Hepatocyte (in vitro differentiated cells): ENCODE measurements at places on chromosomes 16 and 17.
A peak's percentile ranks its signal among the peaks of the same experiment; 100 is the strongest.

- H3K36me3 ChIP-seq = no peaks in the 10 kb centered on the region
- no peak overlapping the region for H3K27ac ChIP-seq
- peak overlapping the region; percentile 64 for H3K4me3 ChIP-seq
- DNase-seq = no peak
- H3K27me3 ChIP-seq = no peaks in the 10 kb centered on the region
Measured at GRCh38 chr16:85169333-85170065, 57.2 kb upstream of the CIBAR2 start.

GRCh38 chr17:39164675-39165143, 1.3 kb downstream of the ARL5C start:
- no peak overlapping the region for H3K4me3 ChIP-seq
- H3K27ac ChIP-seq = no peak overlapping the region
- no peaks in the 10 kb centered on the region for H3K36me3 ChIP-seq
- peak; percentile 81 for DNase-seq

DNA sequence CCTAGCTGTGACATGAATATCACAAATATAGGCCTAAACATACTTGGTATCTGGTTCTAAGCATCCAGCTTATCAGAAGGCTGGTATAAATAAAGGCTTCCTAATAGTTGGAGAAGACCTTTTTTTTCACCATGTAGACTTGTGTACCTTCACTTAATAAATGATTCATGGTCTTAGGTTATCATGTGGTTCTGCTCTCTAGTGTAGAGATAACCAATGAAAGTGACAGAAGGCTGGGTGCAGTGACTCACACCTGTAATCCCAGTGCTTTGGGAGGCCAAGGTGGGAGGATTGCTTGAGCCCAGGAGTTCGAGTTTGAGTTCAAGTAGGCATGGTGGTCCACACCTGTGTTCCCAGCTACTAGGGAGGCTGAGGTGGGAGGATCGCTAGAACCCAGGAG, 3.1 kb downstream of the DDX19A start:
- peaks cover 14% of the 10 kb centered on the region for H3K4me1 ChIP-seq
- H3K4me3 ChIP-seq = no peak overlapping the region
- no peak overlapping the region for H3K27ac ChIP-seq
- no peaks in the 10 kb centered on the region for H3K27me3 ChIP-seq

- no peaks in the 10 kb centered on the region for H3K4me1 ChIP-seq
- H3K27me3 ChIP-seq = no peaks in the 10 kb centered on the region
- no peak overlapping the region for H3K4me3 ChIP-seq
- no peak overlapping the region for H3K27ac ChIP-seq
Measured at GRCh38 chr17:38960402-38960801, 6.8 kb downstream of the FBXO47 start.

GRCh38 chr17:39549747-39550573, 57.8 kb downstream of the NEUROD2 start:
- no peak overlapping the region for H3K4me3 ChIP-seq
- no peak overlapping the region for H3K27ac ChIP-seq
- no peak for DNase-seq

DNA sequence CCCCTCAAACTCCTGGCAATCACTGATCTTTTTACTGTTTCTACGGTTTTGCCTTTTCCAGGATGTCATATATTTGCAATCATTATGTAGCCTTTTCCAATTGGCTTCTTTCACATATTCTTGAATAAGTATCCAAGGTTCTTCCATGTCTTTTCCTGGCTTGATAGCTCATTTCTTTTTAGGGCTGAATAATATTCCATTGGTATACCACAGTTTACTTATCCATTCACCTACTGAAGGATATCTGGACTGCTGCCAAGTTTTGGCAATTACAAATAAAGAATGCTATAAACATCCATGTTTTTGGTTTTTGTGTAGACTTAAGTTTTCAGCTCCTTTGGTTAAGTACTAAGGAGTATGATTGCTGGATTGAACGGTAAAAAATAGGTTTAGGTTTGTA, 16.0 kb downstream of the GPATCH8 start:
- no peak for DNase-seq
- no peak overlapping the region for H3K4me3 ChIP-seq
- no peak overlapping the region for H3K27ac ChIP-seq
- H3K27me3 ChIP-seq = no peaks in the 10 kb centered on the region
- no peaks in the 10 kb centered on the region for H3K4me1 ChIP-seq
- no peaks in the 10 kb centered on the region for H3K36me3 ChIP-seq

DNA sequence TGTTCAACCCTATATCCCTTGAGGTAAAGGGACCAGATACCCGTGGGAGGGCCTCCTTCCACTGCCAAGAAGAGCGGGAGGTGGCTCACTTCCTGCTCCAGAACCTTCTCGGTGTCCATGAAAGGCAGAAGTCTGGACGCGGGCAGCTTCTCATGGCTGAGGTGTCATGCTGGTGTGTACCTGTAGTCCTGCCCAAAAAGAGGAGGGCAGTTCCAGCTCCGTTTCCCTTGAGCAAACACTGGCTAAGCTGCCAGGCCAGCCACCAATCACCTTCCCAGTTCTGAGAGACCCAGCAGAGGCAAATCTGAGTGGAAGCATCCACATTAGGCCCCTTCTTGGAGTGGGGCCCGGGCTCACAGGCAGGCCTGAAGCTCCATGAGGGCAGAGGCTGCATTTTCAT, 5.6 kb downstream of the TMEM11 start:
- no peaks in the 10 kb centered on the region for H3K27me3 ChIP-seq
- no peak overlapping the region for H3K4me3 ChIP-seq
- DNase-seq = no peak
- no peak overlapping the region for H3K27ac ChIP-seq

DNA sequence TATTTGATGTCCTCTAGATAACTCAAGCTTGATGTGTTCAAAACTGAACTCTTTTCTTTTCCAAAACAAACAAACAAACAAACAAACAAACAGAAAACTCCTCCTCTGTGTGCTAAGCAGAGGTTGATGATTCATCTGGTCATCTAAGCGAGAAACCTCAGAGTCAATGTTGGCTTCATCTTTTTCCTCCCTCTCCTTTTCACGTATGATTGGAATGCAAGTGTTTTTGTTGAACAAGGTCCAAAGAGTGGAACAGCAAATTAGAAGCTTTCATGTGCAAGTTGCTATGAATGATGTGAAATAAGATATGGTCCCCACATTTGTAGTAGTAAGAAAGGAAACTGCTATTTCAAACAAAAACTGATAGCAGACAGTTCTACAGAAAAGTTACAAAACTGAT, 52.5 kb downstream of the TBX4 start:
- H3K27me3 ChIP-seq = no peaks in the 10 kb centered on the region
- peak overlapping the region; percentile 50 for H3K27ac ChIP-seq
- no peak overlapping the region for H3K4me3 ChIP-seq
- H3K36me3 ChIP-seq = no peaks in the 10 kb centered on the region
- H3K4me1 ChIP-seq = peaks cover 8% of the 10 kb centered on the region

GRCh38 chr17:4100883-4101756, 41.7 kb downstream of the ZZEF1 start:
- H3K4me3 ChIP-seq = no peak overlapping the region
- H3K4me1 ChIP-seq = peaks cover 4% of the 10 kb centered on the region
- DNase-seq = peak; percentile 53
- peak overlapping the region; percentile 91 for H3K27ac ChIP-seq

GRCh38 chr17:10013365-10014112, 108.5 kb upstream of the RCVRN start:
- H3K27me3 ChIP-seq = no peaks in the 10 kb centered on the region
- H3K27ac ChIP-seq = no peak overlapping the region
- no peaks in the 10 kb centered on the region for H3K36me3 ChIP-seq
- H3K4me3 ChIP-seq = no peak overlapping the region
- H3K4me1 ChIP-seq = peaks cover 5% of the 10 kb centered on the region

GRCh38 chr17:42233156-42233555, 38.9 kb upstream of the GHDC start:
- no peak overlapping the region for H3K27ac ChIP-seq
- DNase-seq = no peak
- no peaks in the 10 kb centered on the region for H3K27me3 ChIP-seq
- no peaks in the 10 kb centered on the region for H3K36me3 ChIP-seq
- H3K4me1 ChIP-seq = no peaks in the 10 kb centered on the region

DNA sequence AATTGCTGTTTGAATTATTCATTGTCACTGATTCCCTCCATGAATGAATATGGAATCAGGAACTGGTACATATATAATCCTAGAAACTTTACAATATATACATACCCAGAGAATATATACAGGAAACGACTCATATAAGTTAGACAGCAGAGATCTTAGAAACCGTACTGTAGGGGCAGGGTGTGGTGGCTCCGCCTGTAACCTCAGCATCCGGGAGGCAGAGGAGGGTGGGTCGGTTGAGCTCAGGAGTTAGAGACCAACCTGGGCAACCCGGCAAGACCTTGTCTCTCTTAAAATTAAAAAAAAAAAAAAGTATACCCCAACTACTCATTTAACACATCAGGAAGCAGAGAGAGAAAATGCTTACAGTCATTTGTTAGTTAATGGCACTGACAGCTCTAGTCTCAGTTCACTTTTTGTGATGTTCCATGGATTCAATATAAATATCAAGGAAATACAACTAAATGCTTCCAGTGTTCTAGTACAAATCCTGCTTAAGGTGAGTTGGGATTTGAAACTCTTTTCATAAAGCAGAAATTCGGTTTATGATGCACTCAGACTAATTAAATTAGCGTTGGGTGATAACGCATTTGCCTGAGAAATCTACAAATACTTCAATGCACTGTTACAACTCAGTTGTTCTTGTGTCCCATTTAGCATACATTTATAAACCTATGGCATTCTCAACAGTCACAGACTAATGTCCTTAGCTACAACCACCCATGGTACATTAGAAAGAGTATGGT, 5.6 kb downstream of the GLG1 start:
- H3K4me1 ChIP-seq = peaks cover 18% of the 10 kb centered on the region
- no peak for DNase-seq
- H3K36me3 ChIP-seq = no peaks in the 10 kb centered on the region
- no peak overlapping the region for H3K4me3 ChIP-seq
- H3K27ac ChIP-seq = no peak overlapping the region
- H3K27me3 ChIP-seq = no peaks in the 10 kb centered on the region

DNA sequence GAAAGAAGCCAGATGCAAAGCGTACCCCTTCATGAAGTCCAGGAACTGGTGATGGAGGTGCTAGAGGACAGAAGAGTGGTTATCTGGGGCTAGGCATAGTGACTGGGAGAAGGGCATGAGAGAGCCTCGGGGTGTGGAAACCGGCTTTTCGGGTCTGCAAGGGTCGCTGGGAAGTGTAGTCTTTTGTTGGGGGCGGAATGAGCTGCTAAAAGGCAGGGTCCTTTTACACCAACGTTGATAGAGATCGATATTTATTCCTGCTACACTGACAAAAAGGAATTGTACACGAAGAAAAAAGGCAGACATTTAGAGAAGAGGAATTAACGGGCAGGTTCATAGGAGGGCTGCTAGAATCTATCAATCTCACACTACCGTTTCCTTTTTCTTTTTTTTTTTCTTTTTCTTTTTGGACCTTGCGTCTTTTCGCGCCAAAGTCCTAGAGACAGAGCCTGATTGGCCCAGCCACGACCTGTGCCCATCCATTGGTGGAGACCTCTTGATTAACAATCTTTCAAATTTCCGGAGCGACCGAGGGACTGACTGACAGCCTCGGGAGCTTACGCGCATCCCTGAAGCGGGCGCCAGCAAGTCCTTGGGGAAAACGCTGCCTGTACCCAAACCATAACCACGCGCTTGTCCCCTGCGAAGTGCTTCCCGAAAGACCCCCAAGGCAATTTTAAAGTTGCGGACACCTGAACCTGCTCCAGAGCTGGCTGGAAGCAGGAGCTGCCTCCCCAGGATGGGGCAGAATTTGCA, 27.7 kb upstream of the DHRS7B start:
- no peaks in the 10 kb centered on the region for H3K27me3 ChIP-seq
- H3K4me3 ChIP-seq = peak overlapping the region; percentile 85
- H3K27ac ChIP-seq = no peak overlapping the region
- H3K36me3 ChIP-seq = no peaks in the 10 kb centered on the region

DNA sequence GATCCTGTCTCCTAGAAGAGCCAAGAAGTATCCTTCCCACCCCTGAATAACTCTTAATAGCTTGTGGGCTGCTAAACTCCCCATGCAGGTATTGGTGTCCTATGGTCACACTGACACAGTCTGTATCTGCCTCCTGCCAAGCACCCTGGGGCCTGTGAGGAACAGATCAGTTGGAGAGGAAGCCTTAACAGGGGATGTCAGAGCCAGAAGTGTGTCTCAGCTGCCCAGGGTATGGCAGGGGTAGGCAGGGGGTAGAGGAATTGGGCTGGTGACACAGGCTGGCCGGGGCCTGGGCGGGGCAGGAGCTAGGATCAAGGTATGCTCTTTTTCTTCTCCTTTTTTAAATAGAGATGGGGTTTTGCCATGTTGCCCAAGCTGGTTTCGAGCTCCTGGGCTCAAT, 44.7 kb downstream of the DDX19A start:
- H3K4me1 ChIP-seq = peaks cover 7% of the 10 kb centered on the region
- DNase-seq = no peak
- no peaks in the 10 kb centered on the region for H3K36me3 ChIP-seq
- no peaks in the 10 kb centered on the region for H3K27me3 ChIP-seq

- no peak overlapping the region for H3K27ac ChIP-seq
- no peaks in the 10 kb centered on the region for H3K36me3 ChIP-seq
- no peaks in the 10 kb centered on the region for H3K27me3 ChIP-seq
- peak; percentile 20 for DNase-seq
- H3K4me1 ChIP-seq = peaks cover 14% of the 10 kb centered on the region
- H3K4me3 ChIP-seq = no peak overlapping the region
Measured at GRCh38 chr17:61366715-61367413, 32.8 kb upstream of the TBX2 start.

GRCh38 chr16:66444049-66444481, 17.0 kb downstream of the BEAN1 start:
- no peak overlapping the region for H3K27ac ChIP-seq
- no peaks in the 10 kb centered on the region for H3K27me3 ChIP-seq
- H3K36me3 ChIP-seq = no peaks in the 10 kb centered on the region
- DNase-seq = no peak

- H3K27me3 ChIP-seq = no peaks in the 10 kb centered on the region
- peaks cover 10% of the 10 kb centered on the region for H3K4me1 ChIP-seq
- no peak overlapping the region for H3K4me3 ChIP-seq
- no peaks in the 10 kb centered on the region for H3K36me3 ChIP-seq
- H3K27ac ChIP-seq = no peak overlapping the region
- no peak for DNase-seq
Measured at GRCh38 chr16:49670627-49671026, 185.3 kb downstream of the ZNF423 start.

DNA sequence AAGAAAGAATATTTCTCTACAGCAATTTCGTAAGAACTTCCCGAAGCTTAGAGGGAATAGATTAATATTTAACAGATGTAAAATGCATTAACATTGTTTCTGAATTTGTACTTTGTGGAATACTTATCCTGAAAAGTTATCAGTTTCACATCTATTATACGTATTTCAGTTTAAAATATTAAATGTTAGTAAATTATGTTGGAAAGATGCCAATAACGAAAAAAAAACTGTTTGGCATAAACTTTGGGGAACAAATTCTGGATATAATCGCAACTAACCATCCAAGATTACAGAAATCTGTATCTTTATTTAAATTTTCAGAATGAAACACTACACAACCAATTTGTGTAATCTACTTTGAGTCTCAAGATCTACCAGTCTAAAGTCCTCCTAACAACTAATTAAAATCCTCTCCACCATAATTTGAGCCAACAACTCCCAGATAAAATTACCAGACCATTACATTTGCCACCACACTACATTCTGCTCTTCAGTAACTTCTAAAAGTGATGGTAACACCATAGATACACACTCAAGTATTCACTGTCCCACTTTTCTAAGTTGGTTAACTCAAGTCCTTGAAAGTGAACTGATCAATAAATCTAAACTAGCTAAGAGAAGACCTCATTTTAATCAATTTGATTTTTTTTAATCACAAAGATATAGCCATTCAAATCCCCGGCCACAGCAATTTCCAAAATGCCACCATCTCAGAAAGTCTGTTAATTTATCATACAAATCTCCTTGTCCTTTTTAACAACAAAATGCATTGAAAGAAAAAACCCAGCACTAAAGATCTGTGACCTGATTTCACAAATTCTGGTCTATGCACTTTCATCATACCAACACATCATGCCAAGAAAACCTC, 2.0 kb downstream of the SIAH1 start:
- DNase-seq = no peak
- peak overlapping the region; percentile 100 for H3K27ac ChIP-seq
- no peaks in the 10 kb centered on the region for H3K36me3 ChIP-seq
- peak overlapping the region; percentile 79 for H3K4me3 ChIP-seq
- peaks cover 25% of the 10 kb centered on the region for H3K4me1 ChIP-seq
